ENCODE measurements at places on chromosomes 6 and 20.

- DNase-seq, result no peak
Measured at GRCh38 chr20:63889241-63890200, 5.4 kb upstream of the DNAJC5 start.

- no peak for DNase-seq
Measured at GRCh38 chr6:113570161-113570560, 287.0 kb upstream of the MARCKS start.

- no peak for DNase-seq
Measured at GRCh38 chr6:43246301-43247113, 3.2 kb downstream of the TTBK1 start.

DNA sequence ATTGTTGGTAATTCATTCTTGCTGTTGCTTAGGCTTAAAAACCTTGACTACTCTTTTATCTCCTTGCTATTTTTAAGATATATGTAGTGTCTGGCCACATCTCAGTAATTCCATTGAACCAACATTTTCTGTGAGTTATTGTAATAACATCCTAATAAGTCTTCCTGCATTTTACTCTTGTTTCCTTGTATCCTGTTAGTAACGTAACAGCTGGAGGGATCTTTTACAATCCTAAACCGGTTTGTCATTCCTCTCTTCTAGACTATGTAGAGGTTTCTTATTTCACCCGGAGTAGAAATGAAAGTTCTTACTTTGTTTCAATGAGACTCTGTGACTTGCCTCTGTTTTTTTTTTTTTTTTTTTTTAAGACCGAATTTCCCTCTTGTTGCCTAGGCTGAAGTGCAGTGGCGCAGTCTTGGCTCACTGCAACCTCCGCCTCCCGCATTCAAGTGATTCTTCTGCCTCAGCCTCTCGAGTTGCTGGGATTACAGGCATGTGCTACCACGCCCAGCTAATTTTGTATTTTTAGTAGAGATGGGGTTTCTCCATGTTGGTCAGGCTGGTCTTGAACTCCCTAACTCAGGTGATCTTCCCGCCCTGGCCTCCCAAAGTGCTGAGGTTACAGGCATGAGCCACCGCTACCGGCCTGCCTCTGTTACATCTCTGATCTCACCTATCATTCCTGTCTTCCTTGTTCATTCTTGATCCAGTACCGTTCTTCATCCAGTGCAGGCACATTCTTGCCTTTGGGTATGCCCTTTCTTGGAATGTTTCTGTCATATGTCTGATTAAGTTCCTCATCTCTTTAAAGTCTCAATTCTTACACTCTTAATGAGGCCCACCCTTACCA is 44.7 kb downstream of the NCOA3 start:
- no peak for DNase-seq

- no peak for DNase-seq
Measured at GRCh38 chr6:53133961-53134360, 14.7 kb downstream of the GCM1 start.

GRCh38 chr20:62792182-62792939 is 3.9 kb upstream of the MRGBP start:
- DNase-seq, result no peak

DNA sequence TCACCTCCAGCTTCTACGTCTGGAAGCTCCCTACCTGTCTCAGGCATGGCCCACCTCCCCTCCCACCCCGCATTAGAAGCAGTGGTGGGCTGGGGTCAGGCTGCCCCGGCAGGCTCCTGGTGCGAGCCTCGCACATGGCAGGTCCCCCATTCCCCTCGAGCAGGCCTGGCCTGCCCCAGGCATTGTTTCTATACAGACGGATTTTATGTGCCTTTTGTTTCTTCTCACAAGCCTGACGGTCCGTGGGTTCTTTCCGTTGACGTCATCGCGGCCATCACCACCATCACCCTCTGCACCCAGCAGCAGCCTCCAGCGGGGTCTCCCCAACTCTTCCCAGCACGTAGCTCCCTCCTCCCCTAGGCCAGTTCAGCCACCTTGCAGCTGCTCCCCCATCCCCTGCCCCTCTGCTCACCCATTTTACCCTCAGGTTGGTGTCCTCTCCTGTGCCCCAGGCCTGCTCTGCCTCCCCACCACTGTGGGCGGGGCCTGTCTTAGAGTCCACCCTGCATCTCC is 4.6 kb downstream of the CST7 start:
- no peak for DNase-seq

DNA sequence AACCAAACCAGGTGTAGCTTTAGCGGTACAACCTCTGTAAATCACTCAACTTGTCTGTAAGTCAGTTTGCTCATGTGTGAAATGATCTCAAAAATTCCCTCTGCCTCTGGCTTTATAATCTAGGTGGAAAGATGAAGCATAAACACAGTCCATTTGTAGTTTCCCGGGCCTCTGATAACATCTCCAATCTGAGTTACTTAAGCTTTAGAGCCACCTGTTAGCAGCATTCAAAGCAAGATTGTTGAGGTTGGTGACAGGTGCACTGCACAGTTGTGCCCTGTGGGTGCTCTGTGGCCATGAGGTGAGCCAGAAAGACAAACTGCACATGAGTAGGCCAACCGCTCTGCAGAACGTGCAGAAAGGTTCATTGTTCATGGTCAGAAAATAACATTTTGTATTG is 53.7 kb downstream of the MOCS1 start:
- DNase-seq, result no peak

DNA sequence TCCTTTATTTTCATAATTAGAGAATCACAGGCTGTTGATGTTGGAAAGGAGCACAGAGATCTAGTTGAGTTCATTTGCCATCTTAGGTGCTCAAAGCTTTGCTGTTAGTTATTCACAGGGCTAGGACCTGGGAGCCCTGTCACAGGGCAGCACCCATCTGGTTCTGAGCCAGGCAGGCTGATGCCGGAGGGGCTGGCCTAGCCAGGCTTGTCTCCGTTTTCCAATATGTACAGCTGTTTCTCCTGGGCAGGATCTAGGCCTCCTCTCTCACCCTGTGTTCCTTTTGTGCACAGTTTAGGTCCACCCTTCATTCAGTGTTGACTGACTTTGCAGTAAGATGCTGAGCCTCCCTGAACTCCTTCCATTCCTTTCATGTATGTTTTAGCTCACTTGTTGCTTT is 33.4 kb downstream of the LRRC1 start:
- DNase-seq, result no peak

All from effector CD8-positive, alpha-beta T cell (primary cell).